NCI-H510A (cell line): ENCODE measurements at places on chromosomes 2 and 18.

DNA sequence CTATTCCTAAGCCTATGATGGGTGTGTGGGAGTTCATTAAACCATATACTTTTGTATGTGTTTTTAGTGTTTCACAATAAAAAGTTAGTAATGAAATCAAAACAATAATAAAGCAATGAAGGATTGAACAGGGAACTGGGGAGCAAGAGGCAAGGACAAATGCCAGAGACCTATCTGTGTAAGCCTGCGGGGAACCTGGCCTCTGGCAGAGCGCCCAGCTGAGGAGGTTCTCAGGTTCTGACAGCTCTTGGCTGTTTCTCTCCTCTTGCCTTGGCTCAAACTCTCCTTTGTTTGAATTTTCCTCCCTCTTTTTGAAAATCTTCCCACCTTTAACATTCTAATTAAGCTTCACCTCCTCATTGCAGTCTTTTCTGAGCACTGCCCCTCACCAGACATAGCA, 200.0 kb upstream of the NCKAP5 start:
- no peak for DNase-seq

DNA sequence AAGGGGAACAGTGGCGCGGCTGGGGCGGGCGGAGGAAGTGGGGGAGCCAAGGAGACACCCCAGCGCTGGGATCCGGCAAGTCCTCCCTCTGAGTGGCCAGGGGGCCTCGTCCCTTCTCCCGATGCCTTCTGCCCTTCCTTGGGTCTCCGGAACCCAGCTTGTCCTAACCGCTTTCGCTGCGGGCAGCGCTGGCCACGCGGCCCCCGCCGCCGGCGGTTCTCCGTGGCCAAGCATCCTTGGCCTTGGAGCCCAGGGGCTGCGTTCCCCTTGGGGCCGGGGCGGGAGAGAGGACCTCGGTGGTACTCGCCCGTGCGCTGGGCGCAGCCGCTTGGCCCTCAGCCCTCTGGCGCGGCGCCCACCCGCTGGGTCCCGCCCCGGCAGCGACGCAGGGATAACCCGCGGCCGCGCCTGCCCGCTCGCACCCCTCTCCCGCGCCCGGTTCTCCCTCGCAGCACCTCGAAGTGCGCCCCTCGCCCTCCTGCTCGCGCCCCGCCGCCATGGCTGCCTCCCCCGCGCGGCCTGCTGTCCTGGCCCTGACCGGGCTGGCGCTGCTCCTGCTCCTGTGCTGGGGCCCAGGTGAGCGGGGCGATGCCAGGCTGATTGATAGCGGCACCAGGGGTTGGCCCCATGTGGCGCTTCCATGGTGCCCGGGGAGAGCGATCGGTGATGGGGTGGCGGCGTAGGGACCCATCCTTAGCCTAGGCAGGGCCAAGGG, 128.7 kb downstream of the UXS1 start:
- no peak for DNase-seq

DNA sequence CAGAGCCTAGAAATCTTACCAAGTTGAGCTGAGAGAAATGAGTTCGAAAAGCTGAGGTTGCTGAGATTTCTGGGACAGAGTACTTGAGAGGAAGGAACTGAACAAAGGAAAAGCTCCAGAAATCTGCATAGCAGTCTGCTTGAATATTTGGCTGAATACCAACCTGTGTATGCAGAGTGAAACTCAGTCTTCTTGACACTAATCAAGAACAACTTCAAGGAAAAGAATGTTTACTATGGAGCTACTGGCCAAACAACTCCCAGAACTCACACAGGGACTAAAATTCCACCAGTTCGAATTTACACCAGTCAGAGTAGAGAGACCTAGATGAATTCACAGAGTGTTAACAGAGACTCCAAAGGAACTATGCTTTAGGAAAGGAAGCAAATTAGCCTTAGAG, 66.5 kb downstream of the USP37 start:
- DNase-seq: no peak

DNA sequence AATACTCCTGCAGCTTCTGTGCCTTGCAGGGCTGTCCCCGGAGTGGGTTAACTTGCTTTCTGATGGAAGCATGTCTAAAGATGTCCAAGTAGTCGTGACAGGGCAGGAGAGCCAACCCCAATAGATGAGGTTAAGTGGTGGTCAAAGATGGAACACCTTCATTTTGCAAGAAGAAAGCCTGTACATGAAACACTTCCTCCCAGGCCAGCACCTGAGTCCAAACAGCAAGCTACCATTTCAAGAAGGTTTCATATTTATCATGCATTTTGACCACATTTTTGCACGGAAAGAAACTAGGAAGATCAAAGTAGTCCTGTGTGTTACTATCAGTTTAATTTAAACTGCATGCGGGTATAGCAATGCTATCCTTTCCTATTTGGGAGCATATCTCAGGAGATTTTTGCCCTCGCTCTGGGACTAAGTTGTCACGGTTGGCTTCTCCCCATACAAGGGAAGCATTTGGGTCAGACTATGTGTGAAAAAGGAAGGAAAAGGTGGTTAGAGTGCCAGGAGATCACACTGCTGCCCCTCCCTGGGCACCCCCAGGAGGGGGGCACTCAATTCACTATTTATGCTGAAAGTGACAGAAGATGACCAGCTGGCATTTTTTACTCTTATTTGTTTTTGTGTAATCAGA, 187.6 kb downstream of the ZNF521 start:
- no peak for DNase-seq

DNA sequence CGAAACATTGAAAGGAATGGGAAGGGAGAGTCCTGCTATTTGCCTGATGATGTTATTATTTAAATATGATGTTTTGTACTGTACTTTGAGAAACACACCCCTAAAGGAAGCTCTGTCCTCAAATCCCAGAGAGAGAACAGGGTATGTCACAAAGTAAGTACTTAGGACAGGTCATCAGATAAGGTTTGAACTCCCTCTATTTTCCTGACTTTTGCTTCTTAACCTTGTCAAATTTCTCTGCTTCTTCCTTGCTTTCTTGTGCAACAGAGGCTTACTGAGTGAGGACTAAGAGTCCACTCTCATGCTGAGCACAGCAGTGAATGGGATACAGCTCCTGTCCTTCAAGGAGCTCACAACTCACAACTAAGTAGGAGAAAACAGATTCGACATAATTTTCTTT, 3.7 kb downstream of the DGUOK start:
- DNase-seq: no peak

- no peak for DNase-seq
Measured at GRCh38 chr2:215540658-215541057, 104.8 kb upstream of the FN1 start.

GRCh38 chr2:29532436-29532835, 388.9 kb downstream of the ALK start:
- no peak for DNase-seq

GRCh38 chr2:54574860-54575247, 118.7 kb downstream of the SPTBN1 start:
- DNase-seq: no peak
